ENCODE measurements at places on chromosomes 6 and 20.

DNA sequence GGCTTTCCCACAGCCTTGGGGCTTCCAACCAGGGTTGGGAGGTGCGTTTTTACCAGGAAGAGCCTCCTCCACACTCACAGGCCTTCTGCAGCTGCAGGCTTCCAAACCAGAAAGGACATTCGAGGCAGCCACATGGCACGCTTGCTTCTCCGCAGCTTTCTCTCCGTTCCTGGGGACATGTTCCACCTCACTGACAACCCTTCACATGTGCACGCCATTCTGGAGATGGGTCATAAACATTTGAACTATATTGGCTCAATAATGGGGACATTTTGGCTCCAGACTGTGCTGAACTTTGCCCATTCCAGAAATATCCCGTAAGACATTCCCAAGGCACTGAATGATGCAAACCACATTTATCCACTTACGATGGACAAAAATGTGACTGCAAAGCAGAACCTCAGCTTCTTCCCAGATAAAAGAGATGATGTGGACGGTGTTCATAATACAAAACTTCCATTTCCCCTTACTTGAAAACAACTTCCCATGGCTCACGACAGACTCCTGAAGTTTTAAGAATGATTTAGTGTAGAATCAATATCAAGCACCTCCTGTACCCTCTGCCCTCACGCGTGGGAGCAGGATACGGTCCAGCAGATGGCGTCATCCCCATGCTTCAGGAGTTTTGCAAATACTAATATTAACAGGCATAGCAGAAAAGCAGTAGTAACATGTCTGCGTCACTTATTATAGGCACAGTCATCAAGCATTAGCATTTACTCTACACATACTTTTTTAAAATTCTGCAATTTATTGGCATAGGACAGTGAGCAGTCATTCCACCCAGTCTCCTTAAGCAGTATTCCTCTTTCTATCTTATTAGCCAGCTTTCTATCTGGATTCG is 25.4 kb upstream of the FOXF2 start:
- no peak for DNase-seq

DNA sequence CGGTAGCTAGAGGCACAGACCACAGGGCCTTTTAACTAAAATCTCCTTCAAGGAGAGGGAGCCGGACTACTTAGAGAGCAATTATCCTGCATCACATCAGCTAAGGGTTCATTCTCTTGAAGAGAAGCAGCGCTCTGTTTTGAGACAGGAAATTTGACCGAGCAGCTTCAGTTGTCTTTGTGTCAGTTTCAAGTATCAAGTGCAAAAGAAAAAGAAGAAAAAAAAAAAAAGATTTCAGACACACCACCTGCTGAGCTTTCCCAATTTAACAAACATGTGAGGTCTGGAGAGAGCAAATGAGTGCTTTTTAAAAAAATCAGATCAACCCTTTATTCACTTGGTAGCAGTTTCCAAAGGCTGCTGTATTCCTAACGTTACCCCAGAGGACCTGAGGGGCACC is 273.5 kb upstream of the POU3F2 start:
- no peak for DNase-seq

DNA sequence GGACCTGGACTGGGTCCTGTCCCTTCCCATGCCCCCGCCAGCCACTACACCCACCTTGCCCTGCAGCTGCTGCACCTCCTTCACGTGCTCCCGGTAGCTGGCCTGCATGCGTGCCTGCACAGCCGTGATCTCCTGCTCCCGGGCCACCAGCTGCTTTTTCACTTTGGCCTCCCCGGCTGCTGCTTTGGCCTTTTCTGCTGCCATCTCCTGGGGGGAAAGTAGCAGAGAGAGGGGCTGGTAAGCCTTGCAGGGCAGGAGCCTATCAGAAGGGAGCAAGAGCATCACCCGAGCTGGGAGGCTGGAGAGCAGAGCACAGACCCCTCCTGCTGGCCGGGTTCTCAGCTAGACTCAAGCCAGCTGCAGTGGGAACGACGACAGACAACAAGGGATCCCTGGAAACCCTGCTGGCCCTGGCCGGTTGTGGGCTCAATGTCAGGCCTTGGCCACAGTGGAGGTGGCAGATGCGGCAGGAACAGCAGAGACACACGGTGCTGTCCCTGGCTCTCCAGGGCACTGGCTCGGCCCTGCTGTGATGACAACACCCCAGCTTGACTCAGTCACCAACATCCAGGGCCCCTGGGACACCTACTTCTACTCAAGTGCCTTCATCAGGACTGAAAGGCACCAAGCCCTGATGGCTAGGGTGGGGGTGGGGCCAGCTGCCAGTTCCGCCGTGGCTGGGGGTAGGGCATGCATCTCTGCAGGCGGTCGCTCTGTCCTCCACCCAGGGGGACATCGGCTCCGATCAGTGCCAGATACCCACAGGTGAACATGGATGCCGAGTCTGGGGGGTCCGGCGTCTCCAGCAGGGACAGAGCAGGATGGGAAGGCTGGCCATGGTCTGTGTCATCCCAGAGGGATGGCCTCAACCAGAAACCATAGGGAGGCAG is 45.3 kb downstream of the RRBP1 start:
- no peak for DNase-seq

GRCh38 chr6:11854408-11855165 is 76.0 kb upstream of the ADTRP start:
- no peak for DNase-seq

DNA sequence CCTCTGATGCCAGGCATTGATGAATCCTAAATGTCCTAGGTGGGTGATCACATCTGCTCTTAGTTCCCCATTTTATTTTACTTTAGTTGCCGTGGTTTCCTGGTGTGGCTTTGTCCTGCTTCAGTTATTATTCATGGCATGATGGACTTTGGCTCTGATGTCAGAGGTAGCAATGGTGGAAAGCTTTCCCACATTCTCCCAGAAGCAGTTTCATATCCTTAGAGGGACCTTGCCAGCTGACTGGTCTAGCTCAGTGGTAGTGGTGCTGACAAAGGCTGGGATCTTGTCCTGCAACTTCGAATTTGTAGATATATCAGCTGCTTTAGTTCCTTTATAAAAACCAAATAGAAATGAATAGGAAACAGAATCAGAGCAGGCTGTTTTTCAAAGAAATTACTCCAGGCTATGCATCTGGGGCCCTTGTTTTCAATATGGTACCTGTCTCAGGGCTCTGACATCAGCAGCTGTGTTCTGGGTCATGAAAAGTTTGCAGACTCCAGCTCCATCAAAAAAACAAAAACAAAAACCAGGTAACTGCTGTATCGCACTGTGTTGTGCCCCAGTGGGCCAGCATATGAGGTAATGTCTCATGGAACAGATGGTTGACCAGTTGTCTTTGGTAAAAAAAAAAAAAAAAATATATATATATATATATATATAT is 133.7 kb downstream of the PLCB4 start:
- DNase-seq: no peak

DNA sequence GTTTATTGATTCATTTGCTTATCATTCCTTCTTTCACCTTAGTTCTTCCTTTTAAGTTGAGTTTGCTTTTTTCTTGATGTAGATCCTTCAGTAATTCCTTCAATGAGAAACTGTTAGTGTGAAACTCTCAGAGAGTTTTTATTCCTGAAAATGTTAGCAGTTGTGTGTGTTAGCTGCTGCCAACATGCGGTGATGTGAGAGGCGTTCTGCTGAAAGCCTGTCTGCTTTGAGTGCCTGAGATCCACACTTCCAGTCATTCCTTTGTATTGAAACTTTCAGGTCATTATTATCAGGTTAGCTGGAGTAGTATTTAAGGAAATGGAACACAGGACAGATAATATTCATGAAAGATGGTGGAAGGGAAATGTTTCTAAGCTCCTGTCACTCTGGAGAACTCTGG is 70.0 kb upstream of the SUPT3H start:
- DNase-seq: no peak

- DNase-seq: no peak
These were observed 50.9 kb upstream of the KIF16B start for GRCh38 chr20:16624106-16624505.

DNA sequence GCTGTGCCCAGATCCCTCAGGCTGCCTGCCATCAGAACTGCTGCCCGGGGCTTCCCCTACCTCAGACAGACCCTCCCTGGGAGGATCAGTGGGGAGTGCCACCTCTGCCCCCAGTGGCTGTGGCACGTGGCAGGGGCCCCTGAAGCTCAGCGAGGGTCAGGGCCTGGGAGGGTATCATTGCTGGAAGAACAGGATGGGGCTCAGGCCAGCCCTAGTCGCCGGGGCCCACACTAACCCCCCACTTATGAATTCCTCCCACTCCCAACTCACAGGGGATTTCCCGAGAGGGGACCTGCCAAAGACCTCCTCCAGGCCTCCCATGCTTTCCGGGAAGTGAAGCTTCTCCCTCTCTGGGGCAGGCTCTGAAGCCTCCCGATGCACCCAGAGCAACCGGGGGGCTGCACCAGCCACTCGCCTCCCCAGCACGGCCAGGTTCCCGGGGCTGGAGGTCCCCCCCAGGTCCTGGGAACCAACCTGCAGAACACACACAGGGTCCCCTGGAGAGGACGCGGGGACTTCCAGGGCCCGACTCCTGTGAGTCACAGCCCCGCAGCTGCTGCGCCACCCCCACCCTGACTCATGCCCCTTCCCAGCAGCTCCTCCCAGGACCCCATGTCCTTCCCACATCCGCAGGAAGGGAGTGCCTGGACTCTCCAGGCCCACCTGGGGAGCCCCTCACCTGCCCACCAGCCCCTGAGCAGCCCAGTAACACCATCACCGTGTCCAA is 2.5 kb downstream of the TNFRSF6B start:
- DNase-seq: no peak

DNA sequence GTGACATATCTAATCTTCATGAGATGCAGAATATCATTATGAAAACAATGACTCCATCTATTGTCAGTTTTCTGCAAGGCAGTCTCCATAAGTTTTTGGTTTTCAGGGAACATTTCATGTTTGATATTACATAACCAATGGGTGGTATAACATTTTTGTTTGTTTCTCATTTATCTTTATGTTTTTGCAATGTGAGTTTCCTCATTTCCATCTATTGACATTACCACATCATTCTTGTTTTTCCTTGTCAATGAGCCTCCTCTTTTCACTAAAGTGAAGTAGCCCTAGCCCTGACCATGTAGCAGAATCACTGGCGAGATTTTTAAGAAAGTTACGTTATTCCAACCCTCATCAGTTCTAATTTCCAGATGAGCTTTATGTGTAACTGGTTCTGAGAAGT is 4.4 kb downstream of the EFHC1 start:
- no peak for DNase-seq

DNA sequence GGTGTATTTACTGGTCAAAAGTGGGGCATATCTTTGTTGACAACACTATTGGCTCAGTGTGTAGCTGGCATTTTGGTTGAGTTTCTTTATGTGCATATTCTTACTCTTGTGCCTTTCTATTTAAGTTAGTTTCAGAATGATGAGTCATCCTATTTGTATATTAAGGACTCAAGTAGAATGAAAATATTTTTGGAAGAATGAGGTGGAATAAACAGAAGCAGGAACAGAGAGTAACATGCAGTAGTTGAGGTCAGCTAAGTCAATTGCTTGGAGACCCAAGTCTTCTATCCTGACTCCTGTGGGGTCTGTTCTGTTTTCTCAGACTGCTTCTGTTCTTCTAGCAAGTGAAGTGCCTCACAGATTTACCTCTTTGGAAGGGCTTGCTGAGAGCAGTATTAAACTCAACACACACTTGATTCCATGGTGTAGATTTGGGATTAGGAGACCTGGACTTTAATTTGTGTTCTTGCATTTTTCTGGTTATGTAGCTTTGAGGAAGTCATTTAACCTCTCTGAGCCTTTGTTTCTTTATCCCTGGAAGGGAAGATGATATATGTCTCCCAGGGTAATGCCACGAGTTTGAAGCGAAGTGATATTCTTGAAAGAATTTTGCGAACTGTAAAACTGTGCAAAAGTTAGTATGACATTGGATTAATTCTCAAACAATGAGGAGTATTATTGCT is 324.3 kb downstream of the QKI start:
- no peak for DNase-seq

DNA sequence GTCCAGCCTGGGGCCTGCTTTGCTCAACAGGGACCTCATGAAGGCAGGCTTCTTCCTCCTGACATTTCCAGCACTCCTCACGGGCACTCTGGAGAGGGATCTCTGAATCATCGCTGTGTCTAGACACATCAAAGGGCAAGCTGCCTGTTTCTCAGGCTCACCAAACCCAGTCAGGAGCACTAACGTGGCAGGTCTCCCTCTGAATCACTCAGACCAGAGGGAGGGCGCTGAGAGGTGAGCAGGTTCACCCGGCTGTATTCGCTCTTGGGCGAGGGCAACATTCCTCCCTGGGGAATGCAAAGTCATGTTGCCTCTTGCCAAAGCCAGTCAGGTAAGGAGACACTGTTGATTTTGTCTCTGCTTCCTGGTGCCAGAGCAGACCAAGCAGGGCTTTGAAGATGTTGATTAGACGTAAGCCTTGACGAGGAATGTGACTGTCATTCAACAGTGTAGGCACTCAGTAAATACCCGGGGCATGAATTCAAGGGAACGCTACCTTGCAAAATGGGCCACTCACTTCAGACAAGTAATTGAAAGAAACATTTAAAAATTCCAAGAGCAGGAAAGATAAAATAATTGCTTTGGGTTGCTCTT is 50.1 kb downstream of the CYP24A1 start:
- DNase-seq: no peak

DNA sequence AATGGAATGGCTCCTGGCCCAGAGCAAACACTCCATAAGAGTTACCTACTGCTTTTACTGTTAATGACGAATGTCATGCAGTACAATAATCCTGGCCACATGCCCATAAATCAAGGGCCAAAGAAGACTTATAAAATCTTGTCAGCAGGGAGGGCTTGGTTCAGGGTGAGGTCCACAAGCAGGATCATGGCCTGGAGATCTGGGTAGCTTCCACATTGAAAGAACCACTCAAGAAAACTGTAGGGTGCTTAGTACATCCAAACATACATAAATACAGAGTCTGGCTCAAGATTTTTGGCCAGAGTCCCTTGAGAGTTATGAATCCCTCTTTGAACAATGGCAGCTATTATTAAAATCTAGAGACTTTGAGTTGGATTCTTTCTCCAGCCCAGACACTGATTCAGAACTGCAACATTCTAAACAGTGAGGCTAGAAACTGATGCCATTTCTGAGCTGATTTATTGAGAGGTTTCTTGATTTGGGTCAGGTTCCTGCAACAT is 188.7 kb downstream of the CDC5L start:
- no peak for DNase-seq
